ENCODE measurements at places on chromosomes 4 and X.
A peak's percentile ranks its signal among the peaks of the same experiment; 100 is the strongest.

GRCh38 chr4:168604496-168605373 is 107.9 kb downstream of the PALLD start:
- DNase-seq: no peak

DNA sequence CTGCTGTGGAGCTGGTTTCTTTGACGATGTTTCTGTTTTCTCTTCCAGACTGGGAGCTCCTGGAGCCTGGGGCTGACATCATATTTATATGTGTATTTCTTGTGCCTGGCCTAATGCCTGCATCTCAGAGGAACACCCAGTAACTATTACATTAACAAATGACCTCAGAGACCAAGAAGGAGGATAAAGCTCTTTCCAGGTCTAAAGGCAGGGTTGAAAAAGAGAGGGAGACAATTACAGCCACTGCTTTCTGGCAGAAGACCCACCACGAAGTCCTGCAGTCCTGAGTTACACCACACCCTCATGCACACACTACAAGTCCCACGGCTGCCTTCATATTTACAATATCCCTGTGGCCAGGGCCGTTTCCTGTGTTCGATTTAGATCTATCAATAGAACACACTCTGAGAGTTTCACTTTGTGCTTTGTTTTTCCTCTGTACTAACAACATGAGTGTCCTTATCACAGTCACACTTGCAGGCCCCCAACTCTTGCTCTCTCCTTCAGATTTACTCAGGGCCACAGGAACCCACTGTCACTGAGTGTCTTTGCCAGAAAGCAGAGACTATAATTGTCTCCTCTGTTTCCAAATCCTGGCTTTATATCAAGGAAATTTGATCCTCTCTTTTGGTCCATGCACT is 535.5 kb downstream of the MID1IP1 start:
- no peak for DNase-seq

DNA sequence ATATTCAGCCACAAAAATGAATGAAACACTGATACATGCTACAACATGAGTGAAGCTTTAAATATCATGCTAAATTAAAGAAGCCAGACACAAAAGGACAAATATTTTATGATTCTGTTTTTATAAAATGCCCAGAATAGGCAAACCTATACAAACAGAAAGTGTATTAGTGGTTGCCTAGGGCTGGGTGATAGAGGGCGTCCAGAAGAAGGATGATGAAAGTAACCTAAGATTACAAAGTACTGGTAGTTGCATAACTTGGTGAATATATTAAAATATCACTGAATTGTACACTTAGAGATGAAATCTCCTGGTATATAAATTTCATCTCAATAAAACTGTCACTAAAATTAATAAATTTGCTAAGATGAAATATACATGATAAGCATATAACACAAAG is 67.5 kb downstream of the FBXW7 start:
- DNase-seq: no peak

- DNase-seq: no peak
These were observed 83.5 kb upstream of the PPARGC1A start for GRCh38 chr4:23973308-23973855.

GRCh38 chrX:103311399-103311780 is 600 bp upstream of the BEX2 start:
- no peak for DNase-seq

- DNase-seq: no peak
These were observed 155.6 kb downstream of the CBR4 start for GRCh38 chr4:168854350-168854921.

DNA sequence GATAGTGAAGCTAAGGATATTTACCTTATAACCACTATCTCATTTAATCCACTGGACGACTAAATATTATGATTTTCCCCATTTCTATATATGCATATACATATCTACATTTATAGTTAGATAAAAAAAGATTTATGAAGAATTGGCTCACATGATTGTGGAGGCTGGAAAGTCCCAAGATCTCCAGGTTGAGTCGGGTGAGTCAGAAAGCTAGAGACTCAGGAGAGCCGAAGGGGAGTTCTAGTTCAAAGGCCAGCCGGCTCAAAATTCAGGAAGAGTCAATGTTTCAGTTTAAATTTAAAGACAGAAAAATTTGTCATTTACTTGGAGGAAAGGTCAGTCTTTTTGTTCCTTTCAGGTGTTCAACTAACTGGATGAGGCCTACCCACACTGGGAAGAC is 158.2 kb upstream of the CPEB2 start:
- DNase-seq: no peak

- DNase-seq: no peak
These were observed 256.7 kb downstream of the NAF1 start for GRCh38 chr4:162909952-162910351.

GRCh38 chr4:36207831-36208520 is 36.3 kb downstream of the ARAP2 start:
- no peak for DNase-seq

DNA sequence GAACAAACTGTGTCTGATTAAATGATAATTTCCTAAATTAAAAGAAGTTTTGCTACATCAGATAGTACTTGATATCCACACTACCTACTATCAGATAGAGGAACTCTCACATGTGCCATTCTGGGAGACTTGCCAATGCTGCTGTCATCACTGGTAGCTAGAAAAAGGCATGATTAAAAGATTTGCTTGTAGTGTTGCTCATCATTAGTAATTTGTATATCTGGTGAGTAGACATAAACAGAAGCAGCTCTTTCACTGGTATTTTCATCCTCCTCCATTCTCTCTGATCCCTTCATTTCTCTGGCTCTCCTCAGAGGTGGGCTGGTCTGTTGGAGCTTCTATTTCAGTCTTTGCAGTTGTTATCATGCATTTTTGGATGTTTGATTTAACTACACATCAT is 56.0 kb downstream of the SPRY1 start:
- peak; percentile 45 for DNase-seq

DNA sequence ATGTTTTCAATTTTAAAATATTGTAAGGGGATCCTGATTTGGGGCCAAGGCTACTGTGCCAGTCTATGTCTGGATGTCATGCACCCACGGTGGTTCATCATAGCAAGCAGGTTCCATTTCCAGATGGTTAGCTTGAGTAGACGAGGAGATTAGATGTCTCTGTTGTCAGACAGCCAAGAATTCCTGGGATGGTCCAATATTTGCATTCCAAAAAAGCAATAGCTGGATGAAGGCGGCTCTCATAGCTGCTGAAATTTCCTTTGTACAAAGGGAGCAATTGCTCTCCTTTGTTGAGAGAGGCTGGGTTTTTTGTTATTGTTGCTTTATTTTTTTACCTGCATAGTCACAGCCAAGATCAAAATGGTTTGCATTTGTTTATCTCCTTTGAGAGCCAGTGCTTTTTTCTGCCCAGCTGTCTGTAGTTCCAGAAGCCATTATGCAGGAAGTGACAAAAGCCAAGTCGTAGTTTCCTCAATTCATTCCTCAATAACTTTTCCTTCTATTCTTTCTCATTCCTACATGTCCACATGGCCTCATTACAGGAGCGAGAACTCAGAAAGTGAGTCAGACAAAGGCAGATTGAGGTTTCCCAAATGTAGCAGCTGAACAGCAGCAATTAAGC is 107.9 kb downstream of the MMRN1 start:
- no peak for DNase-seq

DNA sequence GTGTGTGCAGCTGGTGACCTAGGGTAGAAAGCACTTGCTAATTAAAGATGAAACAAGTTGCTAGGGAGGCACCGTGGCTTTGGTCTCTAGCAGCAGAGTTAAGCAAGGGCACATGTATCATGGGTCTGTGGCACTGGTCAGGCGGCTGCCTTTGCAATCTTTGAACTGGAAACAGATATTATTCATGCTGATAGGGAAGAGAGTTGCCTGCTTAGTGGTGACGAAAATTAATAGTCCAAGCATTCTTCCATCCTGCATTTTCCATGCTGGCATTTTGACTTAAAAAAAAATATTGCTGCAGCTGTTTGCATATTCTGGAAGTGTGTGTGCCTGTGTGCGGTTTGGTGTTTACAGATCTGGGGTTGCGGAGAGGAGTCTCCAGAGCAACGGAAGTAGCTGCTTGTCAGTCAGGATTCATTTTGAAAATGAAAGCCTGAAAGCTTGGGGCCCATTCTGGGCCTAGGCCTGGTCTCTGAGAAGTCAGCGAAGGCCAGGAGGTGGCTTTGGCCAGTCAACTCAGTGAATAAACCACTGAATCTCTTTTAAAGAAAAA is 2.3 kb upstream of the SOWAHD start:
- DNase-seq: no peak

GRCh38 chr4:76211769-76212708 is 1.6 kb downstream of the SCARB2 start:
- DNase-seq: no peak

- DNase-seq: no peak
These were observed 24.8 kb upstream of the EOLA2 start for GRCh38 chrX:149962859-149963757.

DNA sequence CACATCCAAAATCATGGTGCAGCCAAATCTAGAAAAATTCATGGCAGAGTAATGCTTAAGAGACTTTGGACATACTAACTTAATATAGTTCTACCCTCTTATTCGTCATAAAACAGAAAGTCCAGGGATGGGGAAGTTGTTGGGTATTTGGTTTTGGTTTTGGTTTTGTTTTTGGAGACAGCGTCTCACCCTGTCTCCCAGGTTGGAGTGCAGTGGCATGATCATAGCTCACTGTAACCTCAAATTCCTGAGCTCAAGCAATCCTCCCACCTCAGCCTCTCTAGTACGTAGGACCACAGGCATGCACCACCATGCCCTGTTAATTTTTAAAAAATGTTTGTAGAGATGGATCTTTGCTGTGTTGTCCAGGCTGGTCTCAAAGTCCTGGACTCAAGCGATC is 271.8 kb upstream of the TENM3 start:
- peak; percentile 9 for DNase-seq

GRCh38 chr4:7607156-7607910 is 172.6 kb upstream of the PSAPL1 start:
- no peak for DNase-seq

DNA sequence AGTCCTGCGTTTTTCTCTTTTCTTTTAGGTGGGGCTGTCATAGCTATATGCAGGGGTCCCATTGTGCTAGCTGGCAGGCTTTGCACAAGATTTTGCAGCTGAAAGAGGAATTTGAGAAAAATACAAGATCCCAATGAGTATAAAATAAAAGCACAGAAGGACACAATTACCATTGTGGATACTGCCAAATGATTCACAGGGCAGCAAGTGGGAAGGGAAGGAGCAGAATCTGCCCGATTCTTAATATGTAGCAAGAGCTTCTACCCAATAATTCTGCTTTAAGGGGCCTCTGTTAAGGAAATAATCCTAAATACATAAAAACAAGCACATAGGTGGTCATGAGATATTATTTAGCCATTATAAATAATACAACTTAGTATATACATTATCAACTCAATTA is 25.9 kb upstream of the ING2 start:
- DNase-seq: no peak

DNA sequence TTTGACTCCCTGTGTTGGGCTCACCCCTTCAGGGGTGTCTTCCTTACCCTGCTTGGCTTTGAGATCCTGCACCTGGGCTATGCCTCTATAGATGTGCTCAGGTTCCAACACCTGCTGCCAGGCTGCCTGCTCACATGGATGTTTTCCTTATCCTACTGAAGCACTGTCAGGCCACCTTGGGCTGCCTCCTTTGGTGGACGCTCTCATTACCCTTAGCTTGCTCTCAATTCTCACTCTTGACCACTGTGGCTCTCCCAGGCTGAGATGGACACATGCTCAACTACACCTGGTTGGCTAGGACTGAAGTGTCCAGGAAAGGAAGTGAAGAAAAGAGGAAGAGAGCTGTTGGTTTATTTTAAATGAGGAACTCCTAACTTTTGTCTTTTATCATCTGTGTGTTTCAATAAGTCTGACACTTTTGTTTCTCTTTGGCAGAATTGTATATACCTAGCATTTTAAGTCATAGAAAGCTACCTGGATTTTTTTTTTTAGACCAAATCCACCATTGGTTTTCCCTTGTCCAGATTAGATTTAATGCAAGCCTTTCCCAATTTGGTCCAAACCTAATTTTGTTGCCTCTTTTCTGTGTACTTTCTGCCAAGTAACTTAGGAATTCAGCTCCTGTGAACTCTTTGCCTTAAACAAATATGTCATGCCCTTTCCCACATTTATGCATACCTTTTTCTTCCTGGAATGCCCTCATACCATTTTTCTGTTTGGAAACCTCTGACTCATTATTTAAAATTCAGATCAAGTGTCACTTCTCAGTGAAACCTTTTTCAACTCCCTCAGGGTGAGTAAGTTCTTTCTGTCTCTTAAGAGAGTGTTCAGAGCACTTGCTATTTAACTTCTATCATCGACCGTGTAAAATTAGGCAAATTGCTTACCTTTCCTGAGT is 175.8 kb downstream of the GC start:
- no peak for DNase-seq

GRCh38 chr4:143302536-143302935 is 34.1 kb upstream of the GAB1 start:
- DNase-seq: no peak

GRCh38 chrX:31993637-31994036 is 921.8 kb upstream of the FTHL17 start:
- no peak for DNase-seq

- no peak for DNase-seq
These were observed 26.6 kb upstream of the SNCA start for GRCh38 chr4:89863533-89863932.

DNA sequence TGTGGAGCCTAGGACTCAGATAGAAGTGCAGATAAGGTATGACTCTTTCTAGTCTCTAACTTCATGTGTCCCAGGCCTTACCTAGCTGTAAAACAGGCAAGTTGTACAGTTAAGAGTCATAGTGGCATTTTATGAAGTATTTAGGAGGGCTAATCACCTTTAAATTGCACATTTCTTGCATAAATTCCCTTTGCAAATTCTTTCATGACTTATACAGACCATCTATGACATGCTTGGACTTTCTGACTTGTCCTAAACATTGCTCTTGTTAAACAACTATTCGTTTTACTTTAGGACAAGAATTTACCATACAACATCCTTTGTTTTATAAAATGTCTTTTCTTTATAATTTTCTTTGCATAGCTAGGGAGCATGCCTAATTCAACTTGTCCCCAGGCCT is 7.8 kb upstream of the RRAGB start:
- DNase-seq: no peak

DNA sequence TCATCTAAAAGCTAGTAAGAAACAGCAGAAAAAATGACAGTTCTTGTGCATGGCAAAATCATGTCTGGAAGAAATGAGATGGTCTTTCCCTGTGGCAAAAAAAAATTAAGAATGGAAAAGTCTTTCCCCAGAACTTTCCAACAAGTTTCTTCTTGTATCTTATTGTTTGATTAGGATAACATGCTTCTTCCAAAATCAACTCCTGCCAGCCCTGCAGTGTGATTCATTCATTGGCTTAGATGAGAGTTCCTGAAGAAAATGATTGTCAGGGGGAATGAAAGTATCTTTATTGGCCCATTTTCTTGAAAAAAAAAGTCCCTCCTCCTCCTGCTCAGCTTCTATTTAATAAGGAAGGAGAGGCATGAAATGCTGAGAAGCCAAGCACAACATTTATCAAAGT is 407.7 kb downstream of the ARAP2 start:
- no peak for DNase-seq

- no peak for DNase-seq
These were observed 110.2 kb upstream of the WDR1 start for GRCh38 chr4:10226756-10227155.

Data from keratinocyte (primary cell).